ENCODE measurements at places on chromosomes 3 and 15.

DNA sequence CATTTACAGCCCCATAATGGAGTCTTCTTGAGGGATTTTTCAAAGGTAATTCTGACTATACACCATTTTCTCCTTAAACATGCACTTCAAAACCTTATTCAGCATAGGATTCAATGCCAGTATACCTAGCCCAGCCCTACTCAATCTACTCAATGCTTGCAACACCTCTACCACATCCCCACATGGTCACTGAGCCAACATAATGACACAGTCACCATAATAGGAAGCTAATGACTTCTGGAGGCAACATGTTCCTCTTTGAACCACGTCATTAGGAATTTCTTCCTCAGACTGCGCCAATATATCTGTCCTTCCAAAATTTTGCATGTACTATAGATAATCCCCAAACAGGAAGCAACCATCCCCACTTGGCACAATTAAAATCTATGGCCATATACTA lies 153.9 kb upstream of the SETMAR start:
- DNase-seq, result no peak

DNA sequence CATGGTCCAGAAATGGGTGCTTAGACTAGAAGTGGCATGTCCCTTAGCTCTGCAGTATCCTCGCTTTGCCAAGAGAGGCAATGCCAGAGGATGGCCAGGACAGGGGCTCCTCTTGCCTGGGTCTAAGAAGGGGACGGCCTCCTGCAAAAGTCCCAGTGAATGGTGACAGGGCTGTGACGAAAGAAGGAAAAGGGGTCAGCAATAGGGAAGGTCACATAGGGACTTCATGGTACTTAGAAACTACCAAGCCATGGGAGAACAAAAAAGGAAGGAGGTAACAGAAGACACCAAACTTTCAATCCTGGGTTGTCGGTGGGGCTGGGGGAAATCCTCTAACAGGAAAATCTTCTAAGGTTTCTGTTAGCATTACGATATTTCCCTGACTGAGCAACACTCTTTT lies 36.2 kb upstream of the ATOSA start:
- no peak for DNase-seq

GRCh38 chr3:95474338-95474737 lies 1340.1 kb upstream of the EPHA6 start:
- no peak for DNase-seq

GRCh38 chr3:4680871-4681300 lies 187.7 kb downstream of the ITPR1 start:
- no peak for DNase-seq

GRCh38 chr3:184386047-184386806 lies 6.4 kb downstream of the CHRD start:
- no peak for DNase-seq

GRCh38 chr3:25424614-25425013 lies 3.4 kb upstream of the RARB start:
- no peak for DNase-seq

All from pons (tissue), 1 donor.